GM12891 (cell line): ENCODE measurements at places on chromosomes 5 and 9.
A peak's percentile ranks its signal among the peaks of the same experiment; 100 is the strongest.

DNA sequence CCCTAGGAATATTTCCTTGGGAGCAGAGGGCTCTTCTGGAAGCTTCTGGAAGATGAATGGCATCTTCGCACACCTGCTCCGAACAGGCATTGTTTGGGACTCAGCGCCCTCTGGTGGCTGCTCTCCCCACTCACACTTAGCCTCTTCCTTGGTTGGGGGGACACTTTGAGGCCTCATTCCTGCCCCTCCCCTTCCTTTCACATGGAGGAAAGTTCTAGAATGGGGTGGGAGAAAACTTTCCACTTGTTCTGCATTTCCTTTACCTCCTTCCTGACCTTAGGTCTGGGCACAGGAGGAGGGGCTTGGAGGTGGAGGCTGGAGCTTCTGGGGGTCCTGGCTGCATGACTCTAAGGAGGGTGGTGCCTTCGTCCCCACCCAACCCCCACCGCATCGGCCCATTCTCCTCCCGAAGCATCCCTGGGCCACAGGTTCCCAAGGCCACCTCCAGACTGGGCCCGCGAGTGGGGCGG lies 19.3 kb upstream of the SMIM32 start:
- DNase-seq: peak; percentile 70

DNA sequence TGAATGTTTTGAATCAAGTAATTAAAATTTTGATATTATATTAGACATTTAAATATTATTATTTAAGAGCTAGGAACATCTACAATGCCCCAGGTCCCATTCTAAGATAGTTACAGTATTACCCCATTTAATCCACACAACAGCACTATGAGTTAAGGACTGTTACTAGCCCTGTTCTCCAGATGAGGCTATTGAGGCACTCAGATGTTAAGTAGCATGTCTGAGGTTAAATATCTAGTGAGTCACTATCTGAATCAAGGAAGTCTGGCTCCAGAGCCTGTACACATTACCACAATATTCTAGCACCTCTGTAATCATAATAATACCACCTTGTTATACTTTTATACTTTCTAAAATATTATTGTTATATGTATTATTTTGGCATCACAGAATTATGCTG lies 304.6 kb downstream of the PDE4D start:
- no peak for DNase-seq

- no peak for DNase-seq
Observed at GRCh38 chr5:65855766-65856315, 70.5 kb upstream of the ERBIN start.

GRCh38 chr5:152259702-152260101 lies 145.4 kb downstream of the NMUR2 start:
- no peak for DNase-seq
